ENCODE measurements at places on chromosomes 4 and X.

- DNase-seq = no peak
These were observed 68.9 kb downstream of the SH2D1A start for GRCh38 chrX:124415115-124415800.

GRCh38 chr4:74370912-74371311, 6.0 kb downstream of the EREG start:
- DNase-seq = no peak

GRCh38 chr4:186781032-186781917, 57.6 kb upstream of the FAT1 start:
- DNase-seq = no peak

GRCh38 chr4:30727409-30727808, 7.2 kb downstream of the PCDH7 start:
- no peak for DNase-seq

GRCh38 chr4:154911097-154911496, 130.0 kb downstream of the RBM46 start:
- DNase-seq = no peak

- DNase-seq = no peak
These were observed 387.5 kb downstream of the PDGFC start for GRCh38 chr4:156584100-156584499.

GRCh38 chrX:81082649-81083048, 119.1 kb downstream of the HMGN5 start:
- no peak for DNase-seq

- no peak for DNase-seq
These were observed 98.4 kb upstream of the ACSL4 start for GRCh38 chrX:109831326-109831985.

GRCh38 chrX:112113460-112113859, 30.9 kb upstream of the TRPC5 start:
- no peak for DNase-seq

DNA sequence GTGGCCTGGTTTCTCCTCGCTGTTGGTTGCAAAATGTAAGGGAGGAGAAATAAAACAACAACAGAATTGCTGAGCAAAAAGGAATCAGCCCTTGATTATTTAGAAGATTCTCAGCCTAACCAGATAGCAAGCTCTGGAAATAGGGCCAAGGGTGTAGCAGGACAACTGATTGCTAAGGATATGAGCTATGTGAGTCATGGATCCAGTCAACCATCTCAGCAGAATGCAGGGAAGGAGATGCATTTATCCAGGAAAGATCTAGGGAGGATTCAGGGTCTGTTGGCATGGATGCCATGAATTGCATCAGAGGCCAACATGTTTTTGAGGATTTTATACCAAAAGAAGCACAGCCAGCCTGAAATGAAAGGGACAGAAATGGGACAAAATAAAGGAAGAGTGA, 2.2 kb upstream of the XAGE3 start:
- no peak for DNase-seq

DNA sequence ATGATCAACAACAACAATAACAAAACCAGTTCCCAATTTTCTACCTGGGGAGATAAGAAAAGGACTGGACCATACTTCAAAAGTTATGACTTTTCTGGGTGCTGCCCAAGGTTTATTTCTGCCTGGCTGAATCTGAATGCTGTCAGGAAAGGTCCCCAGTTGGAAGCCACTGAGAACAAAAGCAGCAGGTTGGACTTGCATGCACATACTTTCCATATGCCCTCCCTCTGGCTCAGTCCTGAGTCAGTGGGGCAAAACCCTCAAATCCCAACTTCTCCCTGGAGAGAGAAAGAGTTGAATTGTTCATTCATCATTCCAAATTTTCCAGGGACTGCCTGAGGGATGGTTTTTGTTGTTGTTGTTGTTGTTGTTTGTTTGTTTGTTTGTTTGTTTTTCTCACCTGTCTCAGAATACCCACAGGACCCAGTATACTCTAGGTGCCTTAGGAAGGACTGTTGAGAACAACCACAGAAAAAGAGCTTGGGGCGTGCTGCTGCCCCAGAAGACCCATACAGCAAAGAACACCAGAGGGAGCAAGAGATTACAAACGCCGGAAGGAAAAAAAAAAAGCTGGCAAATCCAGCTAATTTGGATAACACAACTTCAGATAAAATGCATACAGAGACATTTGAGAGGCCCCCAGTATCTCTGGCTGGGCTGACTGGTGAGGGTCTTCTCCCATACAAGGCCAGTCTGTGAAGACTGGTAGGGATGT, 138.9 kb upstream of the INPP4B start:
- DNase-seq = no peak

DNA sequence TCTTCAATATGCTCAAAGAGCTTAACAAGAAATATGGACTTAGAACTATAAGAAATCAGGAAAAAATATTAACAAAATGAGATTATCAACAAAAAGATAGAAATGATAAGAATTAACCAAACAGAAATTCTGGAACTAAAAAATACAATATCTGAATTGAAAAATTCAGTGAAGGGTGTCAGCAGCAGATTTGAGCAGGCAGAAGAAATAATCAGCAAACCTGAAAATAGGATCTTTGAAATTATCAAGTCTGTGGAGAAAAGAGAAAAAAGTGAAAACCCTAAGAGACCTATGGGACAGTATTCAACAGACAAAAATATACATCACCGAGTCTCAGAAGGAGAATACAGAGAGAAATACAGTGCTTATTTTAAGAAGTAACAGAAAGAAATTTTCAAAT, 877.8 kb upstream of the AGA start:
- no peak for DNase-seq

- DNase-seq = no peak
These were observed 4.3 kb upstream of the TSPAN5 start for GRCh38 chr4:98662626-98663225.

DNA sequence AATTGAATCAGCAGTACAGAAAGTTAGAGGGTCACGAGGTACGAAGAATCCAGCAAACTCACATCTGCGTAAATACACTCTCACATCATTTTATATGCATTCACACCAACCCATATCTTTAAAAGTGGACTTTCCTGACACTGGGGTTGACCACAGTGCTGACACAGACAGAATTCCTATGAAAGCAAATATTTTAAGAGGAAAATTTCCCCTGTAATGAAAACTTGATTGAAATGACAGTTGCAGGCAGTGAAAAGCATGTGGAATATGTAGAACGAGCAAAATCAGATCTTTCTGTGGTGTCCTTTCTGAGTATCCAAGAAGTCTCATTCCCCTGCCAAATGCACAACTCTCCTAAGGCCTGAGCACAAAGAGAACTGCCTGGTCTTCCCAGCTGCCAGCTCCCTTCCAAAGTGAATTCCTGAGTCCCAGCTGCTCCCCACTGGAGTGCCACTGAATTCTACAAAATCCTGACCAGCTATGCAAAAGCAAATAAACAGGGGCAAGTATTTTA, 50.5 kb upstream of the FAM9C start:
- no peak for DNase-seq

DNA sequence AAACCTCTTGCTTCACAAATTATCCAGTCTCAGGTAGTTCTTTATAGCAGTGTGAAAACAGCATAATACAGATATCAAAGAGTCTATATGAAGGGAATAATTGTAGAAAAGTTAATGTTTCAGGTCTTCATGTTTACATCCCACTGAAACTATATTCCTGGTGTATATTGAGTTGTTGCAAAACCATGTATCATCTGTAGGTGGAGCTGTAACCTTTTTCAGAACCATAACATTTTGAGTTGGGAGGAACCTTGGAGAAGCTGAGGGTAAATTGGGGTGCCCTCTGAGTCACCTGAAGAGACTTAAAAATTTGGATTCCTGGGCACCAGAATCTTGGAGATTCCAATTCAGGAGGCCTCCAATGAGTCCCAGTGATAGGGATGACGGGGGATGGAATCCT, 51.9 kb upstream of the TAPT1 start:
- DNase-seq = no peak

DNA sequence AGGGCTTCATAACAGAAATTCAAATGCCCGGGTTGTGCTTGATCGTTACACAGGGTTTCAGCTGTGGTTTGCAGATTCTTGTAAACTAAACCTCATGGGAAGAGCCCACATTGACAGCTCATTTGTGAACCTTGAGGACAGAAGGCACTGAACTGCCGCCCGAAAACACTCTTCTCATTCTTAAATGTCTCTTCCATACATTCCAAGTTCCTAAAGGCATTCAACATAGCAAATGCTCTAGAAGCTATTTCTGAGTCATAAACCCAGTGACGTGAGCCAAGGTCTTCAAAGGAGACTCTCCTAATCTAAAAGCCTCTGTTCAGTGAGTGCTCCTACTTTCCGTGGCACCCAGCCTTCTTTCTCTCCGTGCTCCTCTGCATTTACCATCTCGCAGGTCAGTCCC, 737.8 kb upstream of the FRG1 start:
- no peak for DNase-seq

GRCh38 chr4:83510442-83510841, 25.5 kb upstream of the GPAT3 start:
- no peak for DNase-seq

- no peak for DNase-seq
These were observed 192.4 kb upstream of the FSTL5 start for GRCh38 chr4:162356181-162356580.
